ENCODE measurements at places on chromosomes 5 and 9.

- DNase-seq: no peak
Observed at GRCh38 chr5:111856876-111857466, 100.0 kb upstream of the NREP start.

DNA sequence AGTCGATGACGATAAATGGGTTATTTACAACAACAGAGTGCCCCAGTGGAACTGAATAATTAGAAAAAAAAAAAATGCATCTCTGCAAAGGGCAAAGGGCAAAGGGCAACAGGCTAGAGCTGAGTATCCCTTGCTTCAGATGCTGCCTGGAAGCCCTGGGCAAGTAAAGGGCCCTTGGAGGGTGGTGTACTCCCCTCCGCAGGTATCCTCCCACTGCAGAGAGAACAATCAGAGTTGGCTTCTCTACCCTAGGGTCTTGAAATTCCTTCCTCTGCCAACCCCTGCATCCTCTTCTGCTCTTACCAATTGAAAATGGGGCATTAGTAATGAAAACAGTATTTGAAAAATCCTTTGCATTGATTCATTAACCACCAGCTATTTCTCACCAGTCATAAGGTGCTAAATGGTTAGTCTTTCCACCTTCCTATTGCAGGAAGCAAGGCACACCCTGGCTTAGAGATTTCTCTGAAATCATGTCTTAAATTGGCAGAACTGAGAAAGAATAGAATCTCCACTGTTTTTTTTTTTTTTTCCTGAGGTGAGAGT, 122.6 kb downstream of the SEMA6A start:
- DNase-seq: no peak

GRCh38 chr9:91032121-91032531, 230.5 kb downstream of the SYK start:
- DNase-seq: no peak

DNA sequence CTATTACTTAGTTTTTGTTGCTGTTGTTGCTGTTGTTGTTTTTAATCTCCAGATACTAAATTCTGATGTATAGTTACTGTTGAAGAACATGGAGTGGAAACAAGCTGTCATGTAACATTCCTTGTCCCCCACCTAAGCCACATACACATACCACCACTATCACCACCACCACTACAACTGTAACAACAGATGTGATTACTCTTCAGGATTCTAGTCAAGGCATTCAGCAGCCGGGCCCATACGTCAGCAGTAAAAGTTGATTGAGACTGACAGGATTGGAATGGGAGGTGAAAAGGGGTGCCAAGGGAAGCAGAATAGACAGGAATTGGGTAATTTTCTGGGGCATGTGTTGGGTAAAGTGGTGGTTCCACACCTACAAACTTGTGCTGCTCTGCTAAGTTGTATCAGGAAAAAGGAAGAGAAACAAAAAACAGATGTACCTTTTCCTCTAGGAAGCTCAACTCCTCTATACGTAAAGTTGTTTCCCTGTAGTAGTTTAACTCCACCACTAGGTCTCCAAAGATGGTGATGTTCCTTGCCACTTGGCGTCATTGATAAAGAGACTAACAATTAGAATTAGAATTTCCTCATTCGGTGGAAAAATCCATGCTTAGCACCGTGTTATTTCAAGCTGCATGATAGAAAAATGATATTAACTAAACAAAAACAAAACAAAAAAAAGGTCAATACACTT, 138.6 kb downstream of the ARRDC3 start:
- DNase-seq: no peak

DNA sequence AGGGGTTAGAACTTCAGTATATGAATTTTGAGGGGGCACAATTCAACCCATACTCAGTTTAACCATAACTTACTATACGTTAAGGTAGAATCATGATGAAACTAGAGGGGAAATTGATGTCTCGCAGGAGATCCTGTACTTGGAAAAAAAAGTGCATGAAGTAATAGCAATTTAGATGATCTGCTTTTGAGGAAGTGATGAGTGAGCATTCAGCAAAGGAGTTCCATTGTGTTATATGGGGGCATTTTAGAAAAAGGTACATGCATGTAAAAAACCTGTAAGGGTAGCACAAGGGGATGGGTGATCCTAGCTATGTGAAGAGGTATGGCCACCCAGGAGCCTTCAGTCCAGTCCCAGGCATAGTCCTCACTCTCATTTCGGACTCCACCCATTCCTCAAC, 14.8 kb upstream of the TMC1 start:
- no peak for DNase-seq

Measured in stimulated activated CD4-positive, alpha-beta T cell treated with anti-CD3 and anti-CD28 coated beads, TNF-alpha, amount 100 ng/mL, for 24 hours (primary cell).